ENCODE measurements at places on chromosomes 7 and 10.
A peak's percentile ranks its signal among the peaks of the same experiment; 100 is the strongest.

GRCh38 chr7:23468526-23469149, 1.7 kb downstream of the IGF2BP3 start:
- DNase-seq: peak; percentile 54

DNA sequence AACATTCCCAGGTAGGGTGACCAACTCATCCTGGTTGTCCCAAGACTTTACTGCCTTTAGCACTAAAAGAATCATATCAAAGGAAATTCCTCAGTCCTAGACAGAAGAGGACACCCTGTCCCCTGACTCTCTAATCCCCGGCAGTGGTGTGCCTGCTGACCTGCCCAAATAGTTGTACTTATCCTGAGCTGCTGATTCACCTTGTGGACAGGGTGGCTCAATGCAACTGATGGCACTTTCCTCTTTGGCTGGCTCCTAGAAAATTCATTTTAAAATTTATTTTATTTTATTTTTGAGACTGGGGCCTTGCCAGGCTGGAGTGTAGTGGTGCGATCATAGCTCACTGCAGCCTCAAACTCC, 111.7 kb downstream of the JCAD start:
- no peak for DNase-seq

GRCh38 chr7:101615446-101615845, 13.7 kb downstream of the MYL10 start:
- no peak for DNase-seq

DNA sequence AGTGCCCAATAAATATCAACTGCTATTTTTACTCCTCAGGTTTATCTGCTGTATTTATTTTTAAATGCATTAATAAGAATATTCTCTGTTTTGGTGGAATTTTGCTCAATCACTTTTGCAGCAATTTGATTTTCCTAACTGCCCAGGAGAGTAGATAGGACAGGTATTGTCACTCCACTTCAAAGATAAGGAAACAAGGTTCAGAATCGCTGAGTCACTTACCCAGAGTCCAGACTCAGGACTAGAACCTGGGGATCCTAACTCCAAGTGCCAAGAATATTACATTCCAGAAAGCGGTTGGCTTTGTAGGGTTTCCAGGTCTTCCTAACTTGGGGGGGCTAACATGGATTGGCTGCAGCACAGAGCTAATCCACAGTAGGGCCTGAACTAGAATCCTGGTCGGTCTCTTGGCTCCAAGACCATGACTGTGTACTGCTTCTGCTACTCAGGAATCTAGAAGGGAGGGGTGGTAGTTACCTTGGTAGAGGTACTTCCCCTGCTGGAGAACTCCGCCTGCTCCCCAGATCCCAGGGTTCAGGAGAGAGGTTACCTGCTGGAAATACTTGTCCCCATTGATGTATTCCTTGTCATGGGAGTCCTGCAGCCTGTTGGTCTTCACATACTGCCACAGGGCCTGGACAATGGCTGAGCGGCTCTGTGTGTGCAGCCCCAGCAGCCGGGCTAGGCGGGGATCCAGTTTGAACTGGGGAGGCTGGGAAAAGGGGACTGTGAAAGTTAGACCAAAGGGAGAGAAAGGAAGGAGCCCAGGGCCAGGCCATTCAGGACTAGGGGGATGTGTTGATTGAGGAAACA, 7.3 kb downstream of the SMARCD3 start:
- no peak for DNase-seq

DNA sequence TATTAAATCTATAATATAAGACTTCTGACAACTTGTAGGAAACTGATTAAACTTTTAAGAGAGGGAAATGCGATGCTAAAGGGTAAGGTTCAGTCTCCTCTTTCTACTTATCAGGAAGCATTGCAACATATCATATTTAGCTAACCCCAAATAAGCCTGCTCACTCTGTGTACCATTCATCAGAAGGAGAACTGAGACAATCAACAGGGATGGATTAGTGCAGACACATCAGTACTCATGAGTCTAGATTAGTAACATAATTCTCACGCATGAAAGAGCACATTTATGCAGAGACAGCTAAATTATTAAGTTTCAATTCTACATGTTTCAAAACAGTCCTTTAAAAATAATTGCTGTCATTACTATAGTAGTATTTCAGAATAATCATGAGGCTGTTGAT, 354.2 kb upstream of the ZWINT start:
- DNase-seq: no peak

- DNase-seq: no peak
Measured at GRCh38 chr7:17095931-17096330, 202.5 kb upstream of the AHR start.

- no peak for DNase-seq
Measured at GRCh38 chr10:25982107-25982506, 48.1 kb downstream of the MYO3A start.

DNA sequence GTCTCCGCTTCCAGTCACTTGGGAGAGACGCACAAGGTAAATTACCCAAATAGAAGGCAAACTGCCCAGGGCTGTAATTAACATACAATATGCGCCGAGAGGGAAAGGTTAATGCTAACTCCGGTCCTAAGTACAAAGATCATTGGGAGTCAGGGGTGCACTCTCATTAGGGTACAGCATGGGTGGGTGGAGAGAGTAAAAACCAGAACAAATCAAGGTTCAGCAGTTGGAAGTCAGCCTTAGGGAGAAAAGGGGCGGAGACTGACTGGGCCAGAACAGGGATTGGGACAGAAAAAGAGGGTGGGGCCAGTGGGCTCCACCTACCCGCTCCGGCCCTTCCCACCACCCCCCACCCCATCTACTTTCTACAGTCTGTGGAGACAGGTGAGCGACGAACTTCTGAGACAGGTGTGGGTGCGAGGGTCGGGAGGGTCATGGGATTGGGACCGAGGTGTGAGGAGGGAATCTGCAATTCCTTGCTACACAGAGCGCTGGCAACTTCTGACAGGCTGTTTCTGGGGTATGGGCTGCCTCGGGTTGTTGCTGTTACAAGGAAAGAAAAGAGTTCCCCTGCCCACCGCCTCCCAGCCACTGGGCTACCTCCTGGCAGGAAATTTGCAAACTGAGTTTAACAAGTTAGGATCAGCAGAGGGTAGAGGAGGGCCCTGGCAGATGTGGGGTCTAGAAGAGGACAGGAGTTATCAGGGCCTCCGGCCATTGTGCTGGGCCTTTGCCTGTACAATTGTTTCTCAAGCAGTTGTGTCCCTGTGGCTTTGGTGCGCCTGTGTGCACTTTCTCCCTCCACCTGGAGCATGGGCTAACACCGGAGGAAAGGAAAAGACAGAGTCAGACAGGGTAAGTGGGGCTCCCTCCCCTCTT, at the start of gene TMEM139:
TMEM139 (plus strand) TSS at position 368 of the 879 bp plus-strand sequence. CDS start 1,000 bp downstream, outside the sequence.
- no peak for DNase-seq

DNA sequence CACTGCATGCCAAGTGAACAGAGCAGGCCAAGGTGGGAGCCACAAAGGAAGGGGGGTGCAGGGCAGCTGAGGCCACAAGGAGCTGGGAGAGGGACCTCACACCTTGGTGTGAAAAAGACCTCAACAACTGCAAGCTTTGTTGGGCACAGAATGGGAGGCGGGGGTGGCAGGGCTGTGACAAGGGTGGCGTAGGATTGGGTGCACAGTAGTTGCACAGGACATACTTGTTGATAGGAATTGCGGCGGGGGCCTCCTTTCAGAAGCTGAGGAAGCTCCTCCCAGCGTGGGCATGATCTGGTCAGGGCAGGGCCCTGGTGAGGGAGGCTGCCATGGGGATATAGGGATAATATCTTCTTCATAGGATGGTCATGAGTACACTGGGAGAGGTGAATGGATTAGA, 25.8 kb downstream of the POLL start:
- DNase-seq: no peak

- no peak for DNase-seq
Measured at GRCh38 chr10:110947061-110947595, 27.7 kb downstream of the SHOC2 start.

DNA sequence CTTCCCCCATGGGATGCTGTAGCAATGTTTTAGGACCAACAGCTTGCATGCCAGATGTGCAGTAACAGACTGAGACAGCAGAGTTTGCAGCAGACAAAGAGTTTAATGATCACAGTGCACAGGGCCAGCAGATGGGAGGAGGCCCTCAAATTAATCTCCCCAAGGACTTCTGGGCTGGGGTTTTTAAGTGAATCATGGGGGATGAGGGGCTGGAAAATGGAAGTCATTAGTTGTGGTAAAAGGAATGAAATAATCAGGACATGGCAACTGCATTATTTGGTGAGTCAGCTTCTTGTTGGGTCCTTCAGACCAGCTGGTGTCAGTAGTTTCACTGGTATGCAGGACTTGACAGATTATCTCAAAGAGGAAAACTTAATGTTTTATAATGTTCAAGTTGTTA, 12.6 kb upstream of the NRBF2 start:
- peak; percentile 34 for DNase-seq

- DNase-seq: no peak
Measured at GRCh38 chr10:114987995-114988394, 50.0 kb downstream of the TRUB1 start.

DNA sequence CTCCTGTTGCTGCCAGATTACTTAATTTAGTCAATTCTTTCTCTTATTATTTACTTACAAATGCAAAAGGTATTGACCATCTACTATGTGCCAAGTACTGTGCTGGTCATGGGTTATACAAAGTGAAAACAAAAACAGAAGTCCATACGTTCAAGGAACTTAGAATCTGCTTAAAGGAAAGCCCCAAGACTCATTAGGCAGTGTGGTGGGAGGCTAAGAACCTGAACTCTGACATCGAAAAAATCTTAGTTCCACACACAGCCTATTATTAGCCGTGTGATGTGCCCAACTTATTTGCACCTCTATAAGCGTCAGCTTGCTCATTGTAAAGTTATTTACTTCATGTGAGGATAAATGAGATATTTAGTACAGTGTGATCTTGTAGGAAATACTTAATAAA, 227.4 kb upstream of the SORCS1 start:
- no peak for DNase-seq

DNA sequence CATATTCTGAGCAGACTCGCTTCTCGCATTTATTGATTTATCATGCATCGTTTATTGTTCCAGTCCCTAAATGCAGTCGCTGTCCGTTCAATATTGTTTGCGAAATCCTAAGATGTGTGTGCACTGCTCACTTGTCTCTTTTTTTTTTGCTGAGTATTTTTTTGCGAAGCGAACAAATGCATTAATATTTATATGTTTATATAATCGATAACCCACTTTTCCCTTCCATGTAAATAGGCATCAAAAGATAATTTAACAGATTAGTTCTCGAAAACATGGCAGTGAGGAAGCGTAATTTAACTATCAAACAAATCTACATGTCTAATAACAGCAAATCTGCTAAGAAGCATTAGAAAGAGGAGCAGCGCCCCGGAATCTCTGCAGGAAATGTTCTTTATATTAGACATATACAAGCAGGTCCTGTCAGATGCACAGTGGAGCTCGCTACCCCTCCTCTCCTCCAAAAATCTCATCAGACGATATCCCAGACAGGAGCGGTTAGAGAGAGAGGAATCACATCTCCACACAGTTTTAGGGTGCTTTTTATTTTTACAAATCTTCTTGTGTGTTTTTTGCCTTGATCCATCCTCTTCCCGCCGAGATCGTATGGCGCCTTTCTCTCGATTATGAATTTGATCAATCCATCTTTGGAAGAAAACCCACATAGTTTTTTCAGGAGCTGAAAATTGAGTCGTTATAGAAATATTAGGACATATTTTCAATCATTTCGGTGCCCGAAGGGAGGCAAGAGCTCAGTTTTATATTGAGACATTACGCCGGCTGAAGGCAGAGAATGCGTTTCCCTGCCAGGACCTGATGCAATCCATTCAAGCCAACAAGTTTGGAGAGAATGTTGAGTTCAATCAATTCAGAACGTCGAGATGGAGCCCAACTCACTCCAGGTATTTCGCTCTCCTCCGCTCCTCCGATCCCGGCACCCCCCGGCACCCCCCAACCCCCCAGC, at the start of gene ARID5B:
ARID5B (plus strand) TSS at position 871 of the 964 bp plus-strand sequence; CDS start at position 882, 11 bp downstream.
- DNase-seq: peak; percentile 71

DNA sequence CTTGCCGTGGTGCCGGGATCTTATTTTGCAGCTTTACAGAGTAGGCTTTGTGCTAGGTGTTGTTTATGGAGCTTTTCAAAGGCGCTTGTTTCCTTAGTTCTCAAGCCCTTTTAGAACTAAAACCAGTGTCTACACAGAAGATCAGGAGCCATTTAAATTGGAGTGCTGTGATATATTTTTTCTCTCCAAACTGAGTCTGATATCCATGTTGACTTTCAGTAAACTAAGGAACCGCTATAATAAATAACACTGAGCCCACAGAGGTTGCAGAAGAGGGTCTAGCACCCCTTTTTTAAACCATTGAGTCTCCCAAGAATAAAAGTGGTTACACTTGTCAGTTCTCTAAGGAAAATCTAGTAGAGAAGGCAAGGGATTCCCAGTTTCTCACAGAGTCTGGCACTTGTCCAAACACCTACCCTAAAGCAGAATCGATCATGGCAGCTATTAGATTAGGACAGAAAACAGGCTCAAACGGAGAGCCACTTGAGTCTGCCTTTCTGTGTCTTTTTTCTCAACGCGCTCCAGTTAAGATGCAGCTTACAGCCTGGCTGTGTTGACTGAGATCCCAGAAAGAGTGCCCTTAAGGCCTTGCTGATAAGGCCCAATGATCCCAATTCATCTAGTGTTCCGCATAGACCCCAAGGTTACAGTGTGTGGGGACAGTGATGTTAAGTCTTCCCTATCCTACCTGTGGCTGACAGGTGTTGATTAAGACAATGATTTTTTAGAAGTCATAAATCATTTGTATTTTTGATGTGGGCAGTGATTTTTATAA, 804 bp downstream of the TMEM106B start:
- DNase-seq: peak; percentile 24

DNA sequence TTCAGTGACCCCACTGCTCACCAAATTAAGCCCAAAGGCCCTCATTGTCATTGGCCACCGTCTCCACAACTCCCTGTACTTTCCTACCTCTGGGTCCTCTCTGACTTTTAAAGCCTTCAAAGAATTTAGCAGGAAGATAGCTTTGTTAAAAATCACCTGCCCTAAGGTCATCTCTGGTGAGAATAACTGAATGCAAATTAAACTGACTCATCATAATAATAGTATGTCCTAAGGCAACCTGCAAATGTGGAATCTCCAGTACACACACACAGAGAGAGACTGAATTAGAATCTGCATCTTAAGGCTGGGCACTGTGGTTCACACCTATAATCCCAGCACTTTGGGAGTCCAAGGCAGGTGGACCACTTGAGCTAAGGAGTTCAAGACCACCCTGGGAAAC, 24.1 kb downstream of the OAT start:
- no peak for DNase-seq

DNA sequence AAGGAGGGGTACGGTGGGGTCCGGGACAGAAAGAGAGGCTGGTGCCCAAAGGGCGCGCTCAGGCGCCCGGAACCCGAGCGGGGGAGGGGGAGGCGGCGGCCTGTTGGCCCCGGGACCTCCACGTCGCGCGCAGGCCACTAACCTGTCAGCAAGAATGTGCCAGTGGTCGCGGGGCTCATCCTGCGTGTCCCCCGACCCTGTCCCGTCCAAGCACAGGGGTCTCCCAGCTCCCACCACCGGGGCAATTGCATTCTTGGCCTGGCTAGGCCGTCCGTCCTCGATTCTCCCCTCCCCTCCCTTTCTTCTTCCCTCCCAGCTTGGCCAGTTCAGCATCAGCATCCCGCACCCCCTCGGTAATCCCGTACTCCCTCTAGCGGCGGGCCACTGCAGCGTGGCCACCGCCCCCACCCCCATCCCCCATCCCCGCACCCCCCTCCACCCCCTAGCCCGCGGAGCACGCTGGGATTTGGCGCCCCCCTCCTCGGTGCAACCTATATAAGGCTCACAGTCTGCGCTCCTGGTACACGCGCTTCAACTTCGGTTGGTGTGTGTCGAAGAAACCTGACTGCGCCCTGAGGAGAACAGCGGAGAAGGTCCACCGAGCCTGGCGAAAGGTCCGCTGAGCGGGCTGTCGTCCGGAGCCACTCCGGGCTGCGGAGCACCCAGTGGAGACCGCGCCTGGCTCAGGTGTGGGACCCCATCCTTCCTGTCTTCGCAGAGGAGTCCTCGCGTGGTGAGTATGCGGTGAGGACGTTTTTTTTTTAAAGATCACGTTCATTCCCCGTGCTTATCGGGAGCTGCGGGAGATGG, at the start of gene SGCE:
SGCE (minus strand) TSS at position 286 of the 810 bp plus-strand sequence; CDS start at position 251, 35 bp downstream.
- peak; percentile 93 for DNase-seq
